ENCODE measurements at places on chromosomes 2 and 18. TPM values are rescaled to one million over a fixed set of nuclear protein-coding genes. Genes with fewer than 3 reads are reported as not detected.
A peak's percentile ranks its signal among the peaks of the same experiment; 100 is the strongest.

- peak; percentile 16 for DNase-seq
Measured at GRCh38 chr18:11392292-11392691, 217.1 kb upstream of the SLC35G4 start.

GRCh38 chr2:73069855-73070642 lies 1.5 kb downstream of the SFXN5 start:
- no peak for DNase-seq

- DNase-seq, result peak; percentile 79
Measured at GRCh38 chr2:217988014-217988839, 14.6 kb downstream of the TNS1 start.

DNA sequence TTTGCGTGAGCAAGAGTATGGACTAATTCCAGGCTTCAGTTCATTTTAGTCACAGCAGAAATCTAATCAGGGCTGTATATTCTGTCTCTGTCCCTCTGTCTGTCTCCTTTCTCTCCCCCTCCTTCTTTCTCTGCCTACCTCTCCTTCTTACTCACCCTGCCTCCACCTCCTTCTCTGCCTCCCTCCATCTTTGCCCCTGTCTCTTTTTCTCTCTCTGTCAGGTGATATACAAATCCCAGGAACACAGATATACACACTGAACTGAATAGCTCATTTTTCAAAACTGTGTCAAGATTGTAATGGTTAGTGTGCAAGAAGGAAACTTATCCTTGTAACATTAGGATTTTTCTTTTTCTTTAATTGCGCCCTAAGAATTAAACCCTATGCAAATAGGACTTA lies 32.5 kb downstream of the SLC8A1 start:
- DNase-seq, result no peak

DNA sequence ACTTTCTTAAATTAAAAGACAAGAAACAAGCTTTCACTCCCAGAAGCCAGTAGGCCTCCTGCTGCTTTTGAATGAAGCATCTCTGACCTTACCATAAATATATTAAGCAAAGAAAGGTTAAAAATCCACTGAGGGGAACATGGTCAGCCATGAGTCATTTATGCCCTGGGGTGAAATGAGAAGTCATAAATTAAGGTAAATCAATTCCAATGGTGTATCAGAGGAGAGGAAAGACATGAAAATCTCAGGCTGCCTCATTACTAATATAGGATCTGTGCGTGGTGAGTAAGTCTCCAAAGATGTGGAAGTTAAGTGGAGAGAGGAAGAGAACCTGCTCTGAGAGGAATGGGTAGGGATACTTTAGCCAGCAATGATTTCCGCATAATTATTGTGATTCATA lies 292.3 kb upstream of the CHAC2 start:
- DNase-seq, result no peak

DNA sequence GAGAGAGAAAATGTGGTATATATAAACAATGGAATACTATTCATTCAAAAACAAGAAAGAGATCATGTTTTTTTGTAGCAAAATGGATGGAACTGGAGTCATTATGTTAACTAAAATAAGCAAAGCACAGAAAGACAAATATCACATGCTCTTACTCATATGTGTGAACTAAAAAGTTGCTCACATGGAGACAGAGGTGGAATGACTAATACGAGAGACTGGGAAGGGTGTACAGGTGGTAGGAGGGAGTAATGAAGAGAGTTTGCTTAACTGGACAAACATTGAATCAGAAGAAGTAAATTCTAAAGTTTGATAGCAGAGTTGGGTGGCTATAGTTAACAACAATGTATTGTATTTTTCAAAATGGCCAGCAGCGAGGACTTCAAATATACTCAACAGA lies 1080.7 kb upstream of the CHAC2 start:
- no peak for DNase-seq

- DNase-seq, result no peak
Measured at GRCh38 chr2:137123226-137123625, 357.9 kb downstream of the THSD7B start.

DNA sequence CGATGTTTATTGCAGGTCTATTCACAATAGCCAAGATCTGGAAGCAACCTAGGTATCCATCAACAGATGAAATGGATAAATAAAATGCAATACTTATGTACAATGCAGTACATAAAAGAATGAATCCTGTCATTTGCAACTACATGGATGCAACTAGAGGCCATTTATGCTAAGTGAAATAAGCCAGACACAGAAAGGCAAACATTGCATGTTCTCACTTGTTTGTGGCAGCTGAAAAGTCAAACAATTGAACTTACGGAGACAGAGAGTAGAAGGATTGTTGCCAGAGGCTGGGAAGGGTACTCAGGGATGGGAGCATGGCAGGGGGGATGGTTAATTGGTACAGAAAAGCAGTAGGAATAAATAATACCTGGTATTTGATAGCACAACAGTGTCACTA lies 563.9 kb downstream of the TMX3 start:
- no peak for DNase-seq

GRCh38 chr2:218709908-218710307 lies 727 bp upstream of the TTLL4 start:
- no peak for DNase-seq

DNA sequence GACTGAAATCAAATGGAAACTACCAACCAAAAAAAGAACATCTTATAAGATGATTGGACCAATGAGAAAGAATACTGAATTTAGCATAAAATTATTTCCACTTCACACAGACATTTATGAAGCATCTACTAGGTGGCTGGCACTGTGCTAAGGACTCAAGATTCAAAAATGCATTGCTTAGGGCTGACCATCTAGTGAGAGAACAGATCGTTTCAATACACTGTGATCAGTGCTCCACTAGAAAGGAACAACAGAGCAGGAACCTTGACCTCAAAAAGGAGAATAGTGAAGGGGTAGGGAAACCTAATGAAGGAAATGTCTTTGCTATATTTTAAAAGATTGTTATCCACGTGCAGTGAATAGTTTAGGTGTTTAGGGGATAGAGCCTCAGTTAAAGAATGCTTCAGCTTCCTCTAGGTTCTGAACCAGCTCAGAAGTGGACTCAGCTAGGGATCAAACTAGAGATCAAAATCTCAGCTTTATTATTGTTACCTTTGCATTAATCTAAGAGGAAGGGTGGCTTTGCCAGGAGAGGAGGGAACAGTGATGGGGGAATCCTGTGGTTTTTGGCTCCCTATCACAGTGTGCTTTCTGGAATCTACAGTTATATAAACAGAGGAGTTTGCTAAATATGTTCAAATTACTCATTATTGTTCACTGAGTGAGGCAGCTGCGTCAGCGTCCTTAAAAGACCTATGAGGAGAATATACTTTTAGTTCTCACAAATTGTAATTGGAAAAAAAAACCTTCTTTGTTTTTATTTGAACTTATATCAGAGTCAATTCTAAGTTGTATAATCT lies 16.2 kb upstream of the BBS5 start:
- no peak for DNase-seq

GRCh38 chr2:43402452-43402937 lies 176.1 kb upstream of the ZFP36L2 start:
- DNase-seq, result no peak

- DNase-seq, result no peak
Measured at GRCh38 chr2:224764565-224765236, 48.5 kb upstream of the CCDC195 start.

DNA sequence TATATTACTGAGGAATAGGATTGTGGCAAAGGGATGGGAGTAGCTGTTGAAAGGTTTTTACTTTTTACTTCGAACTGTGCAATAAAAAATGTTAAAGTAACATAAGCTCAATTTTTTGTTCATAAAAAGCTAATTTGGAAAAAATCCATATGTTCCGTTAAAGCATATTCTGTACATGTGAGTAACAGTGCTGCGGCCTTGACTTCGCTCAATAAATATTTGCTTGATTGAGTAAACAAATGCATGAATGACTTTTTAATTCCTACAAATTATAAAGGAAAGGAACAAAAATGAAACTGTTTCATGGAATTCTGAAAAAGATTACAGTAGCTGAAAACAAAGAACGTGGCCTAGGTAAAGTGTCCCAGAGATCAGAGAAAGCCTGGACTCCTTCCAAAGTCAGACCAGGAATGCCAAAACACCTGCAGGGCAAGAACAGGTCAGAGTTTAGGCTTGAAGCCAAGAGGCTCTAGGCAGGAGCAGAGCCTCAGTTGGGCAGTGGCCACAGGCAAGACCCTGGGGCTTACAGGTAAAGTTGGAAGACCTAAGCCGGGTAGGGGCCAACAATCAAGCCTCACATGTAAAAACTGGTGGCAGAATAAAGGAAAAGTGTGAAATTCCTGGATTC lies 44.3 kb upstream of the FIGN start:
- DNase-seq, result no peak

GRCh38 chr2:159620796-159621195 lies 4.4 kb upstream of the BAZ2B start:
- no peak for DNase-seq

DNA sequence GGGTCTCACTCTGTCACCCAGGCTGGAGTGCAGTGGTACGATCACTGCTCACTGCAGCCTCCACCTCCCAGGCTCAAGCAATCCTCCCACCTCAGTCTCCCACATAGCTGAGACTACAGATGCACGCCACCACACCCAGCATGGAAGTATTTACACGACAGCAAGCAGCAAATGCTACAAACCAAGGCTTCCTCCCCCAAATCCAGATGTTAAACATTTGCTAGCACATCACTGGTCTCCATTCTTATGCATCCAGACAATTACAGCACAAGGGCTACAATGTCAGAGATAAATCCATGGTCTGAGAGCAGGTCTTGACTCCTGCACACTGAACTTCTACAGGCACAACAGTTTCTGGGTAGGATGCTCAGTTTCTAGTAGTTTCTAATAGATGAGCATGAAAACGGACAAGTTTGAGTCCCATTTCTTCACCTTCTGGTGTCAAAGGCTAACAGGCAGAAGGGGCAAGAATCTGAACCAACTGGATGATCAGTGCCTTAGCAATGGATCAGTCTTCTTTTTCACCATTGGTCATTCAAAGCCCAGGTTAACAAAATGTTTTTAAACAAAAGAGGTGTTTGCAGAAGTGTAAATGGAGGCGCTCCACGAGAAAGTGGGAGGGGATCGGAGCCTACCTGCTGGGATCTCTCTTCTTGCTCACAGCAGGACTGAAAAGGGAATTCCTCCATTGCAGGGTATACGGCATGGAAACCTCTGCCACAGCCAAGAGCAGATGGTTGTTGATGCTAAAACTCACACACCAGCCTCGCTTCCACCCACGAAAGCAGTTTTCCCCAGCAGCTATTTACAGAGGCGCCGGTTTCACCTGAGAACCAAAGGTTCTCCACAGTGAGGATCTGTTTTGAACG lies 135.0 kb upstream of the ARL4C start:
- no peak for DNase-seq

- DNase-seq, result no peak
Measured at GRCh38 chr18:27558388-27559155, 373.5 kb upstream of the CHST9 start.

DNA sequence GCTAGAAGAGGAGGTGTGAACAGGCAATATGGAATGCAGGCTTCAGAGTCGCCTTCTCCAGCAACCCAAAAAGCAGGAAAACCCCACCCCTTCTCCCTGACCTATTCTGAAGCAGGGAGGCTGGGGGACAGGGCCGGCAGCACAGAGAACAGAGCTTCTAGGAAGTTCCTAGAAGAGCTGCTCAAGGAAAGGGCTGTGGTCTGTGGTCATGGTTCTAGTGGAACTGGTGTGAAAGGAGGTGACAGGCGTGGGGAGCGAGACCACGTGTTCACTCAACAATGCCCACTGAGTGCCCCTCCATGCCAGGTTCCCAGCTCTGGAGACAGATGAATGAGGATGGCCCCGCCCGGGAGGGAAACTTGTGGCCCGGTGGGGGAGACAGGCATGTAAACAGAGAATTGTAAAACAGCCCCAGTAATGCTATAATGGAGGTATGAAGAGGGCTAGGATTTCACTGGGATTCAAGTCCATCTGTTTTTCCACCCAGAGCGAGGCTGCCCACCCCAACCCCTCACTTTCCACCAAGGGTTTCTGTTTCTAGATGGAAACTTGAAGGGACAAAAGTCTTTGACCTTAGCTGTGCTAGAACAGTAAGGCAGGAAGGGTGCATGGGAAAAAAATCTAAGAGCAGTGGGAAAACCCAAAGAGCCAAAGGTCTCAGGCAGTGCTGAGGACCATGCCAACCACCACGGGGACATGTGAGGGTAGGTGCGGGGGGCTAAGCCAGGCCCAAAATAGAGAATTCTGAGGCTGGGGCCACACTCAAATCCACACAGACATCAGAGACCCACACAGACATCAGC lies 71.8 kb downstream of the TNS1 start:
- DNase-seq, result no peak

- DNase-seq, result no peak
Measured at GRCh38 chr2:173397539-173397938, 42.9 kb downstream of the CDCA7 start.

- DNase-seq, result no peak
Measured at GRCh38 chr18:77369644-77370043, 120.0 kb downstream of the GALR1 start.

The MERTK gene
- total RNA-seq, result 8.7 TPM

The CCDC74B gene
- 17.0 TPM for total RNA-seq

The HK2 gene
- 127 TPM for total RNA-seq

The NCOA1 gene
- total RNA-seq, result 6.7 TPM

The MRPS5 gene
- total RNA-seq, result 116 TPM

The SLC40A1 gene
- 0.80 TPM for total RNA-seq

The PTH2R gene
- total RNA-seq, result 0.09 TPM

The KCNJ13 gene
- not detected for total RNA-seq

The SIX2 gene
- total RNA-seq, result 0.89 TPM

The KIAA2012 gene
- not detected for total RNA-seq

Measured in cardiac muscle cell (in vitro differentiated cells and primary cell).